ENCODE measurements at places on chromosomes 2 and 18. TPM values are rescaled to one million over a fixed set of nuclear protein-coding genes. Genes with fewer than 3 reads are reported as not detected.

- DNase-seq = no peak
These were observed 157.3 kb upstream of the ALKAL2 start for GRCh38 chr2:444937-445884.

DNA sequence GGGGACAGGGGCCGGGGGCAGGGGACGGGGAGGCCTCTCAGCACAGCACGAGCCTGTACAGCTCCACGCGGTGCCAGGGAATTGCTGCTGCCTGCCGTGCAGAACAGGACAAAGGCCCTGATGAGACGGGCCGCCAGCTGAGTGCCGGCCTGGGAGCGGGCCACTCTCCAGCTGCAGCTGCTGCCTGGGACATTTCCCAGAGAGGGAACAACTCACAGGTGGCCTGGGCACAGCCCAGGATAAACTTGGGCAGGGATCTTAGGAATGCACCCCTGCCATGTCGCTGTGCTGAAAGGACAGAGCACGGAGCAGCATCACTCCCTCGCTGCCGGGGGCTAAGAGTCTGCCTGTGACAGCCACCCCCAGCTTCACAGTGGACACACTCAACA is 38.8 kb downstream of the CENPO start:
- no peak for DNase-seq

DNA sequence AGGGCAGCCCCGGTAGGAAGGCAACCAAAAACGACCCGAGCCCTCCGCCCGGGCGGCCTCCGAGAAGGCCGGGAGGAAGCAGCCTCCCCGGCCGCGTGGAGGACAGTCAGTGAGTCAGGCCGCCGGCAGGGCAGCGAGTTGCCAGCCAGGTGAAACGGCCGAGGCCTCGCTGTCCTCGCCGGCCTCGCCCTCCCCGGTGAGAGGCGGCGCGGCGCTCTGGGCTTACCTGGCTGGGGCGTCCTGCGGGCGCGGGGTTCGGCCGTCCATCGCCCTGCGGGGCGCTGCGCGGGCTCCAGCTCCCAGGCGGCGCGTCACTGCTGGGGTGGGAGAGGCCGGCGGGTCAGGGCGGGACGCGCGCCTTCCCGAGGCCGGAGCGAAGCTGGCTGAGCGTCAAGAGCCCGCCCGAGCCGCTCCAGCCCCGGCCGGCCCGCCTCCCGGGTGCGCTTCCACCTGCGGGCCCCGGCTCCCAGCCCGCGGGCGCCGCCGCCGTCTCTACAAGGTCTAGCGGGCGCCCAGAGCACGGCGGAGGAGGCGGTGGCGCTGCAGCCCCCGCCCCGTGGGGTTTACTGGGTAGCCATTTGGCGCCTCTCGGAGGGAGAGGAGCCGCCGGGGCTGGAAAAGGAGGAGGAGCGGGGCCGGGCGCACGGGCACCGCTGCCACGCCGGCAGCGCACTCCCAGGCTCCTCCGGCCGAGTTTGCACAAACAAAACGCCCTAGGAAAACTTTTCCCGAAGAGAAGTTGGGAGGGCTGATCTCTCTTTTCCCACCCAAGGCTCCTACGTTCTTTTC is 499 bp downstream of the COBLL1 start:
- DNase-seq = peak; percentile 84

DNA sequence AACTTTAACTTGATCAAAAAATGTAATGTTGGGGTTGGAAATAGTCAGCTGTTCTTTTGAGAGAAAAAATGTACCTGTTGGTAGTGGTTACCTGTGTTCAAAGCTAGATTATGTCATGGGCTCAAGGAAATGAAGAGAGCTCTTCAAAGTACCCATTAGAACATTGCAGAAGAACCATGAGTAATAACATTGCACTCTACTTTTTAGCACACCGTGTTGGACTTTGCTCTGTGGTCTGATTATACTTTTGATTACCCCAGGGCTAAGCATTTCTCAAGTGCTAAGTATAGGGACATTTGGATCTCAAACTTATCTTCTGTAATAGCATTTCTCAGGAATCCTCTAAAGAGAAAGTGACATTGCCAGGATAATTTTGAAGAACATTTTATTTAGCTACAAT is 1122.8 kb upstream of the CELF4 start:
- no peak for DNase-seq

RGPD3 gene
- total RNA-seq = 0.21 TPM

LRP2 gene
- total RNA-seq = 47.8 TPM

TNFRSF11A gene
- total RNA-seq = 3.9 TPM

C1QL2 gene
- not detected for total RNA-seq

SPR gene
- total RNA-seq = 46.2 TPM
